Adrenal gland (tissue), 19 donors: ENCODE measurements at places on chromosomes 3 and 15. TPM values are rescaled to one million over a fixed set of nuclear protein-coding genes. Genes with fewer than 3 reads are reported as not detected.

GRCh38 chr3:126538316-126538715 is 14.4 kb downstream of the CHST13 start:
- DNase-seq: no peak

Gene FGF12
- polyA plus RNA-seq: 42.4 TPM

DNA sequence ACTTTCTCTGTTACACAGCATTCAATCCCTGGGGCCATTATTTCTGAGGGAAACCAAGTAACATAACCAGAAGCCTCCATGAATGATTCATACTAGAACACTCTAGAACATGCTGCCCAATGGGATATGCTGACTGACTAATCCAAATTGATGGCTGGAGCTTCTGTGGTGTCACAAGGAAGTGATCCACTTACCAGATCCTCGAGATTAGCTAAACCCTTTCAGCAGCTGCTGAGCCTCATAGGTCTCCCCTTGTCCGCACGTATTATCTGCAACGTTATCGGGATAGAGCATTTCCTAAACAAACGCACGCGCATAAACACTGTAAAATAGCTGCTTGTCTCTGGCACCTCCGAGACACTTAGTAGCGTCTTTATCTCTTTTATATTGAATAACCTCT is 61.2 kb upstream of the PROK2 start:
- DNase-seq: no peak

Gene SNX33
- polyA plus RNA-seq: 18.3 TPM

DNA sequence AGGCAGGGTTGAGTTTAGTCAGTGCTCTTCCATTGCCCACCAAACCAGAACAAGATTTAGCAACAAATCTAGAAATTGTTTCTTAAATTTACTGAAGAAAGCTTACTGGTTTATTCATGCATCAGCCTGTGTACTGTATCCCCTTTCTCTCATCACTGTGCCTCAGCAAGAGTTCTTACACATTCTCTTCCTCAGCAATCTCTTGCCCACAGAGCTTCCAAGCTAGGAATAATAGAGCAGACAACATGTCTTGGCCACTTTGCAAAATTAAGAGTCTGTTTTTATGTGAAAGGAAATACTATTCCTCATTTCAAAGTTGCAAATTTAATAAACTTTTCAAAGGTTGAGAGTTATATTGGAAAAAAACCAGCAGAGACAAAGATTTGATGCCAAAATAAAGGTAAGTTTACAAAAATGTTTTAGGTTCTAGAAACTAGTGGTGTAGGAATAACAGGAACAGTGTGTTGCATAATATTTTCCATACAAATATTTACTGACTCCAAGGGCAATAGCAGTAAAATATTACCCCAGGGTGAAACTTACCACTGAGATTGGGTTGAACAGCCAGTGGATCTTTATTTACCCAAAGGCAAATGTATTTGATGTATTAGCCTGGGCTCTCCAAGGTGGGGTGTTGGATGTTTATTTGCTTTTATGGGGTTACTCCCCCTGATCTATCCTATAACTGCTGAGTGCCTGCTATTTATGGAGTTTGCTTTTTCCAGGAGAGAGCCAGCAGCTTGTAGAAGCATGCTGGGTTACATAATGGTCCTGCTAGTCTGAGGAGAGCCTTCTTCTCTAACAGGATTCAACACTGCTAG is 276.7 kb downstream of the ADAMTSL3 start:
- DNase-seq: no peak

Gene SCAANT1
- not detected for polyA plus RNA-seq

- DNase-seq: no peak
These were observed 43.0 kb downstream of the LIPC start for GRCh38 chr15:58474741-58475323.

Gene FGD5
- polyA plus RNA-seq: 7.0 TPM

DNA sequence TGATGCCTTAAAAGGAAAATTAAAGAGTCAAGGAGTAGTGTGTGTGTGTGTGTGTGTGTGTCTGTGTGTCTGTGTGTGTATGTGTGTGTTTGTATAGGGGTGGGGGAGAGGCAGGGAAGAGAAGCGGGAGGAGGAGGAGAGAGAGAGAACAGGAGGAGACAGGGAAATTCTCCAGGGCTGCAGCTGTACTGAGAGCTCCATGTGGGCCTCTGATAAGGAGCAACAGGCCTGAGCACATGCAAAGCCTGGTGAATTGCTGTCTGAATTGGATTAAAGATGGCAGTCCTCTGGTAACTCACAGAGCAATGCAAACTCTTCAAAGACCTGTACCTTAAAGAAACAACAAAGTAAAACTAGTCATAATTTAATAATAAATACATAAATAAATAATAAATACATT is 70.6 kb downstream of the SEMA6D start:
- no peak for DNase-seq
